ENCODE measurements at places on chromosomes 2 and 18.

DNA sequence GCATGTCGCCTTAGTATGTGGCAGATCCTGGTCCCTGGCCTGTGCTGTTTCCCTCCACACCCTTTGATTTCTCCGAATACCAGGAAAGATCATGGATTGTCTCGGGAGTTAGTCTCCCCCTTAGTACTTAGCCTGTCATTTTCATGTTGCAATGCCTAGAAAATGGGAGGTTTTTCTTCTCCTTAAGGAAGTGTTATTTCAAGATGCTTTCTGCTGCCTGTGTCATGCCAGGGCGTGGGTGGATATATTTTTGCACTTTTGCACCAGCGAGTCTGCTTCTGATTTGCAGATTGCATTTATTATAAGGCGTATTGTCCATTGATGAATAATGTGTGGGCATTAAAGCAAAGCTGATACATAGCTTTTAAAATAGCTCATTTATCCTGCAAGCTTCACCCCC, 223.5 kb downstream of the NEDD4L start:
- H3K27me3 ChIP-seq: no peaks in the 10 kb centered on the region
- no peak overlapping the region for H3K27ac ChIP-seq
- H3K4me1 ChIP-seq: peaks cover 8% of the 10 kb centered on the region

DNA sequence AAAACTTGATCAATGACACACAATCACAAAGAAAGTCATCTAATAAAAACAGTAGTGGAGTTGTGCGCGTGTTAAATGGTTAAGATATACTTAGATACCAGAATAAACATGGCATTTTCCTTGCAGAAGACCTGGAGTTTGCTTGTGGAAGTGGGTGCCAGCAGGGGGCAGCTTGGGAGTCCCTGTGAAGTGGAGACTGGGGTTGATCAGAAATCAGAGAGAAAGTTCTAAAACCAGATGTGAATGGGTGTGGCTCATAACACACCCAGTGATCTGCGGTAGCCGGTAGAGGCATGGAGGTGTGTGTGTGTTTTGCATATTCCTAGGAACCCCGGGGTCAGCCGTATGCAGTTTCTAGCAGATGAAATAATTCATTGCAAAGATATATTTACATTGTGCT, 300.1 kb upstream of the TRIB2 start:
- DNase-seq: peak; percentile 69
- H3K4me1 ChIP-seq: peaks cover 36% of the 10 kb centered on the region

GRCh38 chr2:23269747-23270146, 115.2 kb upstream of the KLHL29 start:
- H3K4me3 ChIP-seq: no peak overlapping the region
- no peaks in the 10 kb centered on the region for H3K4me1 ChIP-seq
- H3K36me3 ChIP-seq: no peaks in the 10 kb centered on the region
- no peak for DNase-seq
- no peak overlapping the region for H3K27ac ChIP-seq

GRCh38 chr18:77167251-77167650, 34.7 kb upstream of the MBP start:
- no peaks in the 10 kb centered on the region for H3K4me1 ChIP-seq
- H3K36me3 ChIP-seq: no peaks in the 10 kb centered on the region
- no peak for DNase-seq

DNA sequence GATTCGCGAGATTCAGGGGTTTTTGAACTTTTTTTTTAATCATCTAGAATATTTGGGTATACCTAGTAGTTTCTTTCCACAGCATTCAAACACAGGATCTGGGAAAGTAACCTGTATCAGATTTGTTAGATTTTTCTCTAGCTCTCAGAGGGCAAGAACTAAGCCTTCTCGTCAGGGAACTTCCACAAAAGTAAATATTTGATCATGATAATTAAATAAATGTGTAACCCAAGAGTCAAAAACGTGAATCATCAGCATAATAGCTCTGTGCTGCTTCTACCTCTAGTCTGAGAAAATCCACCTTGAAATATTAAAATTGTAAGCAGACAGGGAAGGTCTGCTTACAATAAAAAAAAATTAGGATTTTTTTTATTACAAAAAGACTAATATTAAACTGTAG, 225.7 kb upstream of the SPOPL start:
- H3K27me3 ChIP-seq: no peaks in the 10 kb centered on the region
- DNase-seq: no peak
- no peaks in the 10 kb centered on the region for H3K36me3 ChIP-seq
- no peak overlapping the region for H3K27ac ChIP-seq
- H3K4me1 ChIP-seq: no peaks in the 10 kb centered on the region
